ENCODE measurements at places on chromosomes 4 and X. TPM values are rescaled to one million over a fixed set of nuclear protein-coding genes. Genes with fewer than 3 reads are reported as not detected.

GRCh38 chr4:118277243-118277642 lies 75.6 kb downstream of the PRSS12 start:
- no peak for DNase-seq

- no peak for DNase-seq
These were observed 66.1 kb downstream of the SORBS2 start for GRCh38 chr4:185745891-185746290.

- no peak for DNase-seq
These were observed 88.0 kb downstream of the PRRG1 start for GRCh38 chrX:37437160-37437559.

DNA sequence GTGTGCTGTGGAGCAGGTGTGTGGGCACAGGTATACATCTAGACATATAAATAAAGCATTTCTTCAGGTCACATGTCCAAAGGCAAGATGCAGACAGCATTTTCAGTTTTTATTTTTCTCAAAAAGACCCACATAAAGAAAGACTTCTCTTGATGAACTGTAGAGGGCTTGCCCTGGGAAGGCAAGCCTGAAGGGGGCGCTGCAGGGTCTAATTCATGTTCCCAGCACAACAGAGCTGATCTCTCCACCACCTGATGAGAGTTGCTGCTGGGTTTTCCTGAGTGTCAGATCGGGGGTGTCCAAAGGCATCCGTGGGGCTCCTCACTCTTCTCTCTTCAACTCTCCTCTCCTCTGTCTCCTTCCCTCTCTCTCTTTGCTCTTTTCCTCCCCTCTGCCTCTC lies 26.6 kb downstream of the ADRA2C start:
- no peak for DNase-seq

DNA sequence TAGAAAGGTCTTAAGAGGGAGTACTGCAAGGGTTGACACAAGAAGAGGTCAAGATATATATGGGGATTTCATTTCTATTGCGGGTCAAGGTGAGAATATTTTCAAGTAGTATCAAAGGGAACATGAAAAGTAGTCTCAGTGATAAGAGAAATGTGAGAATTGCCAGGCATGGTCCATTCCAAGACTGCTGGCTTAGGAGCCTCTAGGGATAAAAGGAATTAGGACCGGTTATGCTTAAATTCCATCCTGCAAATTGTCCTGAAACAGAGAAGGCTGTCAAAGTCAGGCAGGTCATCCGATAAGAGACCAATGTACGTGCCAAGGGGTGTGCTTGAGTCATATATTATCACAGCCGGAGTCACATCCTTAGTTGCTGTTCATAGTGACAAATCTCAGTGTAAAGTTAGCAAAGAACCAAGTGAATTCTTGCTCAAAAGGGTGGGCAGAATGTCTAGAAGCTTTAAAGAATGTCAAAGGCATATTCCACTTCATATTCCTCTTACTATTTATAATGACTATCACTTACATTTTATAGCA lies 133.6 kb downstream of the CBLL2 start:
- DNase-seq, result no peak

- DNase-seq, result no peak
These were observed 326.4 kb downstream of the PPP3CA start for GRCh38 chr4:101020956-101021355.

RASGEF1B gene
- polyA plus RNA-seq, result 26.6 TPM

UGT2B15 gene
- 41.0 TPM for polyA plus RNA-seq
